ENCODE measurements at places on chromosomes 5 and 9. TPM values are rescaled to one million over a fixed set of nuclear protein-coding genes. Genes with fewer than 3 reads are reported as not detected.

DNA sequence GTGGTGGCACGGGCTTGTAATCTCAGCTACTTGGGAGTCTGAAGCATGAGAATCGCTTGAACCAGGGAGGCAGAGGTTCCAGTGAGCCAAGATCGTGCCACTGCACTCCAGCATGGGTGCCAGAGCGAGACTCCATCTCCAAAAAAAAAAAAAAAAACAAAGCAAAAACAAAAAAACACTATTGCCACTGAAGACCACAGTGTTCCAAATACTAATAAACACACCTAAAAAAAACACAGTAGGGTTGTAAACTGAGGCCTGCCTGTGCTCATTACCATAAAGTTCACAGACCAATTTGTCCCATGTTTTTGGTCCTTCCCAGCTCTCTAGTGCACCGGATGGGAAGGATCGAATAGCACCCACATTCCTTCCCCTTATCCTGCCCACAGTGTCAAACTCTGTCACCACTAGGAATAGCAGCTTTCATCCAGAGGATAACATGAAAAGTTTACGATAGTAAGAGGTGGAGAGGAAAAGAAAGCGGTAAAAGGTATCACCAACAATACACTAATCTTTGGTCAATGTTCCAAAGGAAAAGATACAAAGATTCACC, 49.2 kb downstream of the MYO10 start:
- H3K36me3 ChIP-seq, result no peaks in the 10 kb centered on the region
- H3K4me3 ChIP-seq, result no peak overlapping the region
- no peak overlapping the region for H3K27ac ChIP-seq
- peaks cover 38% of the 10 kb centered on the region for H3K4me1 ChIP-seq
- no peaks in the 10 kb centered on the region for H3K27me3 ChIP-seq

DNA sequence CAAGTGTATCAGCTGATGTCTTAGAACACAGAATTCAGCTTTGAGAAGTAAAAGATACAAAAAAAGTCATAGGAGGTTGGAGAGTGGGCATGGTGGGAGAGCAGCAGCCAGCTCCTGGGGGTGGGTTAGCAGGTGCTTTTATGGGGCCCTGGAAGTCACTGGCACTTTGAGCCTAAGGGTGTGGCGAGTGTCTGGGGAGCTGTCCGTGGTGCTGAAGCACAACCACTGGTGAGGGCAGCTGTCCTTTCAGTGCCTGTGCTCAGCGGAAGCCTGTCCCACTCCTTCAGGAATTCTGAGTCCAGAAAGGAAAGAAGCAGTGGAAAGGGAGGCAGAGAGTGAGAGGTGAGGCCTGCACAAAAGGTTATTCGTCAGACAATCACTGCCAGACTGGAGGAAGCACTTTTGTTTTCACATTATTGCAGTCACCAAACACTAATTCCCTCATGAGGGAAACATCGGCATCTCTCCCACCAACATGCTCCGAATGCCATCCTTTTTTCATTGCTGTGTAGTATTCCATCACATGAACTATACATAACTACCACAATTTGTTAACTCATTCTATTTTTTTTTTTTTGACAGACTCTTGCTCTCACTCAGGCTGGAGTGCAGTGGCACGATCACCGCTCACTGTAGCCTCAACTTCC, 59.4 kb upstream of the RAPGEF1 start:
- H3K27me3 ChIP-seq, result no peaks in the 10 kb centered on the region
- no peaks in the 10 kb centered on the region for H3K36me3 ChIP-seq
- no peak overlapping the region for H3K27ac ChIP-seq
- H3K4me1 ChIP-seq, result no peaks in the 10 kb centered on the region
- no peak for DNase-seq

- H3K27ac ChIP-seq, result no peak overlapping the region
- no peak overlapping the region for H3K4me3 ChIP-seq
- no peaks in the 10 kb centered on the region for H3K36me3 ChIP-seq
- H3K27me3 ChIP-seq, result no peaks in the 10 kb centered on the region
- H3K4me1 ChIP-seq, result no peaks in the 10 kb centered on the region
- no peak for DNase-seq
Measured at GRCh38 chr9:23382418-23382817, 443.6 kb downstream of the ELAVL2 start.

DNA sequence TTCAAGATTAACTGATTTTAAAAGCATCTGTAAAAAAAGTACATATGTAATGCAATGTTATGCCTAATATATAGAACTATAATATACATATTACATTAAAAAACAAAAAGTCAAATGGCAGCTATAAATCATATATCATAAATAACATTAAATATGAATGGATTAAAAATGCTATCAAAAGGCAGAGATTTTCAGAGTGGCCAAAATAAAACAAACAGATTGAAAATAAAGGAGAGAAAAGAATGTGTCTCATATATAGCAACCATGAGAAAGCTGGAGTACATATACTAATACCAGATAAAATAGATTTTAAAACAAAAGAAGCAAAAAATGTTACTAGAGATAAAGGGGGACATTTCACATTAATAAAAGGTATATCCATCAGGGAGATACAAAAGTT, 38.5 kb downstream of the S1PR3 start:
- DNase-seq, result no peak
- no peaks in the 10 kb centered on the region for H3K27me3 ChIP-seq
- H3K27ac ChIP-seq, result no peak overlapping the region
- no peaks in the 10 kb centered on the region for H3K4me1 ChIP-seq
- no peak overlapping the region for H3K4me3 ChIP-seq

- peaks cover 27% of the 10 kb centered on the region for H3K4me1 ChIP-seq
- H3K27me3 ChIP-seq, result peaks cover 12% of the 10 kb centered on the region
- DNase-seq, result no peak
- peak overlapping the region; percentile 29 for H3K27ac ChIP-seq
Measured at GRCh38 chr9:137305060-137305797, 3.2 kb upstream of the NRARP start.

- DNase-seq, result no peak
- no peak overlapping the region for H3K4me3 ChIP-seq
- H3K36me3 ChIP-seq, result no peaks in the 10 kb centered on the region
- H3K27ac ChIP-seq, result no peak overlapping the region
Measured at GRCh38 chr9:129939431-129939830, 103.6 kb downstream of the FNBP1 start.

- H3K4me1 ChIP-seq, result peaks cover 22% of the 10 kb centered on the region
- H3K27me3 ChIP-seq, result no peaks in the 10 kb centered on the region
- H3K27ac ChIP-seq, result no peak overlapping the region
Measured at GRCh38 chr9:35795695-35796094, 4.3 kb downstream of the NPR2 start.

- H3K27me3 ChIP-seq, result no peaks in the 10 kb centered on the region
- no peak overlapping the region for H3K27ac ChIP-seq
- no peaks in the 10 kb centered on the region for H3K4me1 ChIP-seq
- no peaks in the 10 kb centered on the region for H3K36me3 ChIP-seq
- no peak overlapping the region for H3K4me3 ChIP-seq
- DNase-seq, result no peak
Measured at GRCh38 chr5:65391591-65391990, 90.1 kb downstream of the ADAMTS6 start.

DNA sequence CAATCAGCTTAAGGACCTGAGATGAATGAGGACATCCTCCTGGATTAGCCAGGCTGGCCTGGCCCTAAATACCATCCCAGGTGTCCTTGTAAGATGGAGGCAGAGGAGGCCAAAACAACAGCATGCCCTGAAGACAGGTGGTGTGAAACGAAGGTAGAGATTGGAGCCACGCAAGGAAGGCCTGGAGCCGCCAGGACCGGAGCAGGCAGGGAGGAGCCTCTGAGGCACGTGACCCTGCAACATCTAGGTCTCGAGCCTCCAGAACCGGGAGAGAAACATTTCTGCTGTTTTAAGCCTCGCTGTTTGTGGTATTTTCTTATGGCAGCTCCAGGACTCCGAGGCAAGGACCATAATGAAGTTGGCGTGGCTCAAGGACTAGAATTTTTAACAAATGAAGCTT, 9.7 kb upstream of the COL5A1 start:
- no peak overlapping the region for H3K4me3 ChIP-seq
- H3K27me3 ChIP-seq, result peaks cover 4% of the 10 kb centered on the region
- H3K4me1 ChIP-seq, result no peaks in the 10 kb centered on the region
- H3K36me3 ChIP-seq, result no peaks in the 10 kb centered on the region

- H3K27me3 ChIP-seq, result no peaks in the 10 kb centered on the region
- no peak overlapping the region for H3K4me3 ChIP-seq
- no peak for DNase-seq
- H3K27ac ChIP-seq, result no peak overlapping the region
- H3K36me3 ChIP-seq, result no peaks in the 10 kb centered on the region
- peaks cover 3% of the 10 kb centered on the region for H3K4me1 ChIP-seq
Measured at GRCh38 chr5:178526773-178527457, 63.3 kb downstream of the COL23A1 start.

GRCh38 chr5:145237843-145238242, 597.3 kb downstream of the PRELID2 start:
- no peaks in the 10 kb centered on the region for H3K36me3 ChIP-seq
- H3K27me3 ChIP-seq, result no peaks in the 10 kb centered on the region
- no peak overlapping the region for H3K27ac ChIP-seq
- H3K4me1 ChIP-seq, result no peaks in the 10 kb centered on the region
- H3K4me3 ChIP-seq, result no peak overlapping the region
- no peak for DNase-seq

GRCh38 chr9:99433555-99433954, 211.5 kb downstream of the SEC61B start:
- peak overlapping the region; percentile 34 for H3K27ac ChIP-seq
- peak; percentile 54 for DNase-seq
- peaks cover 28% of the 10 kb centered on the region for H3K4me1 ChIP-seq
- H3K36me3 ChIP-seq, result no peaks in the 10 kb centered on the region

DNA sequence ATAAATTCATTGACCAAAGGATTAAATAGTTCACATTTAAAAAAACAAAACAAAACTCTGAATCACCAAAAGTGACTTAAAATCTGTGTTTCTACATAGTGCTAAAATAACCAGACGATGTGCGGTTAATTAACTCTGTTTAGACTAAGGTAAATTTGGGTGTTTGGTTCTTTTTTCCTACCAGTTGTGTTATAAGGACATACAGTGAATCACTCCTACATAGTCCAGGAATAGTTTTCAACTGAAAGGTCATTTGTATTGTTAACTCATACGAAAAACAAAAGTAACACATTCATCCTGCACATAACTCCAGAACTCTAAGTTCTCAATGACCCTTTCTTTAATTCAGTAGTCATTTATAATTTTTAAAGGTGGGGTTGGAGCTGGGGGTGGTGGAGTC, 203.7 kb downstream of the GLIS3 start:
- H3K36me3 ChIP-seq, result no peaks in the 10 kb centered on the region
- no peak overlapping the region for H3K27ac ChIP-seq
- H3K4me3 ChIP-seq, result no peak overlapping the region
- no peaks in the 10 kb centered on the region for H3K27me3 ChIP-seq

GRCh38 chr9:83367326-83367725, 170.9 kb downstream of the FRMD3 start:
- H3K27ac ChIP-seq, result no peak overlapping the region
- H3K4me1 ChIP-seq, result no peaks in the 10 kb centered on the region
- no peaks in the 10 kb centered on the region for H3K36me3 ChIP-seq
- no peak overlapping the region for H3K4me3 ChIP-seq
- no peaks in the 10 kb centered on the region for H3K27me3 ChIP-seq

GRCh38 chr9:3508521-3509291, 17.1 kb downstream of the RFX3 start:
- H3K27ac ChIP-seq, result peak overlapping the region; percentile 63
- H3K4me3 ChIP-seq, result no peak overlapping the region
- H3K4me1 ChIP-seq, result peaks cover 10% of the 10 kb centered on the region
- peak; percentile 35 for DNase-seq
- no peaks in the 10 kb centered on the region for H3K36me3 ChIP-seq
- H3K27me3 ChIP-seq, result no peaks in the 10 kb centered on the region

IL33 gene
- polyA plus RNA-seq, result 1.6 TPM

PIP5KL1 gene
- 4.4 TPM for polyA plus RNA-seq

ENHO gene
- not detected for polyA plus RNA-seq

SPATA31C1 gene
- not detected for polyA plus RNA-seq

RABL6 gene
- polyA plus RNA-seq, result 51.1 TPM

LHX2 gene
- 0.07 TPM for polyA plus RNA-seq

AGXT2 gene
- not detected for polyA plus RNA-seq

UBE2QL1 gene
- not detected for polyA plus RNA-seq

All from keratinocyte (primary cell).